ENCODE measurements at places on chromosomes 6 and 20.
A peak's percentile ranks its signal among the peaks of the same experiment; 100 is the strongest.

GRCh38 chr6:6091608-6092002 lies 84.9 kb upstream of the NRN1 start:
- DNase-seq = no peak

DNA sequence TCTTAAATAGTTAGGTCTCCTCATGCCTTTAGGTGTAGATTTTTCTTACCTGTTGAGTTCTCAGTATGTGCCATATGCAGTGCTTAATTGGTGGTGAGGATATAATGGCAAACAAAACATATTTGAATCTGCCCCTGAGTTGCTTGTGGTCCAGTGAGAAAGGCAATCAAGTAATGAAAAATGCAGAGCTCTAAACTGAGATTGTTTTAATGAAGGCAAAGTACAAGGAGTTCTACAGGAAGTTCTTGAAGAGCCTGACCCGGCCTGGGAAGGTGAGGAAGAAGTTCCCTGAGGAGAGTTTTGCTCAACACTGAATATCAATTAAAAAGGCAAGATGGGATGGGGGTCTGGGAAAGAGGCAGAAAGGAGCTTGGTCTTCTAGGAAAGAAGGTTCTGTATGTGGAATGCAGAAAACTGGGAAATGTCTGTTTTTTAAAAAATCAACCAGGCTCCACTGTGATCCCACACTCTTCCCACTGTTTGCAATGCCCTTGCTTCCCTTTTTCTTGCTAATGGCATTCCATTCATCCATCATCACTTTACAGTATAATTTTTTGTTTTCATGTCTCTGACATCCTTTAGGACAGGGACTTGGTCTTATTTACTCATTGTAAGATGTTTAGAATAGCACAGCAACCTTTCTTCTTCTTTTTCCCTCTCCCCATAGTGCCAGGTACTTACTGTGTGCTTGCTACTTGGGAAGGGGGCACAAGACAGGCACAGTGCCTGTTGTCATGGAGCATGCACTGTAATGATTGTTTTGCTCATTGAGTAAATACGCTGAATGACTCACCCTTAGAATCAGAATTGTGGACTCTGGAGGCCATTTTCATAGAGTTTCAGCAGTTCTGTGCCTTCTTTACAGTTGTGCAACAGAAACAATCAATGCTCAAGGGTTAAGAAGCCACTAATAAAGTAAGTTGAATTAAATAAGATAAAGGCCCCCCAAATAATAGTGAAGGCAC lies 64.3 kb downstream of the ANKS1A start:
- peak; percentile 20 for DNase-seq

DNA sequence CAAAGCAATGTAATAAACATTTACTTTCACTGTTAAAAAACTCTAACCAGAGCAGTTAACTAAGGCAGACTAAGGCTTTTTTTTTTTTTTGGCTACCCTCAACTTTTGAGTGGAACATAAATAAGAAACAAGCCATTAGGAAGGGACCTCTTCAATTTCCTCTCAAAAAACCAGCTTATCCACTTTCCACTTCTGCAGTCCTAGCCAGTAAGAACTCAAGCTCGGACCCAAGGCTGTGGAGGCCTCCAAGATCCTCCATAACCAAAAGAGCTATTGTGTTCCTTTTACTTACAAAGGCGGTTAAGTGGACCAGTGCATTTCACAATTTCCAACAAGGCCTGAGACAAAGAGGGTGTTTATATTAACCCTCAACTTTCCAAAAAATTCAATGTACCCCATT lies 5.3 kb downstream of the KCNK5 start:
- peak; percentile 49 for DNase-seq

- DNase-seq = no peak
Measured at GRCh38 chr20:51876313-51876940, 74.1 kb upstream of the SALL4 start.

- no peak for DNase-seq
Measured at GRCh38 chr6:24329451-24329850, 28.4 kb downstream of the DCDC2 start.

GRCh38 chr6:109466212-109466923 lies 10.8 kb upstream of the MICAL1 start:
- no peak for DNase-seq

DNA sequence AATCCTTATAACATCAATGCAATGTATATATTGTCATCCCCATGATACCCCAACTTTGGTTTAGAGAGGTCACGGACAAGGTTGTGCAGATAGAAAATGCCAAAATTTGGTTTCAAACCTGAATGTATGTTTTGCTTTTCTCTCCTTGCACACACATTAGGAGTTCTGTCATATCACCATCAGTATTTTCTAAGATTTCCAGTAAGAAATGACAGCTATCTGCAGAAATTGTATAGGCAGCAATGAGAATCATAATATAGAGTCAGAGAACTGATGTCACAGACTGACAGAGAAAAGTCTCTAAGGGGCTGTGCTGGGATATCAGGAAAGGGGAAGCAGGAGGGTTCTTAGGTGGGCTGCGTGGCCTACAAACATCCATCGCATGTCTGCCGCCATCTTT lies 140.0 kb downstream of the AKAP7 start:
- DNase-seq = no peak

GRCh38 chr6:15287670-15288375 lies 42.0 kb downstream of the JARID2 start:
- peak; percentile 86 for DNase-seq

DNA sequence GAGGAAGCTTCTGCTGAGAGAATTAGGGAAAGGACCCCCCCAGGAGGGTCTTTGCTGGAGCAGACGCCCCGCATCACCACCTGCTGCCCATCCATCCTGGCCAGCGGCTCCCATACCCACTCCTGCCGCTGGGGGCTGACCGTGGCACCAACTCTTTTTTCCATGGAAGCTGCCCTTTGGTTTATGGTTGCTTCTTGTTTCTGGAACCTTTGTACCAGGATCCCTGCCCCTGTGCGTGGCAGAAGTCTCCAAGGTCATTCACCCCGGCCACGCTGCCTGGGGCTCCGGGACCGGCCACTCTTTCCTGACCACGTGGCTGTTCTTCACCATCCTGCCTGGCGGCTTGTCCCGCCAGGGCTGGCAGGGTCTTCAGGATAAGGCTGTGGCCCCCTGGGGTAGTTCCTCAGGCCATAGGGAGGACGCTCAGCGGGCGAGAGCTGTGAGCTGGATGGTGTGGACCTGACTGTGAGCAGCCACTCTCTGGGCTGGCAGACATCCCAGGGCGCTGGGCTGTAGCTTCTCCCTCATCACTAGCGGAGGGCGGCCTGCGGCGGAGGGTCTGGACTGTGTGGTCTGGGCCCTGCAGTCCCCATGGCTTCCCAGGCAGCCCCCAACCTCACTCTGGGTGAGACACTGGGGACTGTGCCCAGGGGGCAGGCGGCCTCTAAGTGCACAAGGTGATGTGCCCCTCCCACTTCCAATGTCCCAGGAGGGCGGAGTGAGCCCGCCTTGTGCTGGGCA lies 22.8 kb upstream of the RBBP8NL start:
- no peak for DNase-seq

DNA sequence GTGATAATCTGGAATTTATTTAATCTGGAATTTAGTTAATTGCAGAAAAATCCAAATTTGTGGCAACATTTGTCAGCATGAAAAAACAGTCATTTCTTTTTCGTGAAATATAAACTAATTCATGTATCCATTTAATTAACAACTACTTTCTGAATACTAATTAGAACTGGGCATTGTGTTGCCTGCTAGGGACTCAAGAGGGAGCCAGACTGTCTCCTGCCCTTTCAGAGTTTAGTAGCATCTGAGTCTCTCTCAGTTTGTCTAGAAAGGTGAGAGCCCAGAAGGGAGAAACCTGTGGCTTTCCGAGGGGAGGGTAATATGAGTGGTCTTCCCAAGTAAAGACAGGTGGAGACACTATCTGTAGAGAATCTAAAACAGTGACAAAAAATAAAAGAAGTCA lies 210.9 kb upstream of the HDDC2 start:
- DNase-seq = peak; percentile 27

DNA sequence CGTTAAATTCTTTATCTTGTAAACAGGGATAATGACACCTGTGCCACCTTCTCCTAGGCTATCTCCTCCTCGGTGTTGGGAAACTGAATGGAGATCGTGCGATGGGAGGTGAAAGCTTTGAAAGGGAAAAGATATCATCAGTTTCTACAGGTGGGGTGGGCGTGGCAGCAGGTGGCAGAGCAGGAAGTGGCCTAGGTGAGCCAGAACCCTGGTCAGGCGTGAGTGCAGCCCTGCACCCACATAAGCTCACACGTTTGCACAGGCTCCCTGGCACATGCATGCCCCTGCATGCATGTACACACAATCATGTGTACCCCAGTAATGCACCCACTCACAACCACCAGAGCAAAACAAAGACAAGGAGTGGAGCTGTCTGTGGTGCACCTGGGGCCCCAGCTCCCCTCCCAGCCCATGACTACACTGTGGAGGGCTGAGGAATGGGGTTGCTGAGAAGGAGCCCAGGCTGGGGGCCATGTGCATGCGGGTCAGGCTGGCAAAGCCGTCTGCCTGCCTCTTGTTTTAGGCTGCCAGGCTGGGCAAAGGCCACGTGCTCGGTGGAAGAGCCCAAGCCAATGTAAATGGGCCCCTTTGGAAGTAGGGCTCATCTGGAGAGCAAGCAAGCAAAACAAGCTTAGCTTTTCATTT lies 61.5 kb downstream of the TFAP2C start:
- DNase-seq = no peak

DNA sequence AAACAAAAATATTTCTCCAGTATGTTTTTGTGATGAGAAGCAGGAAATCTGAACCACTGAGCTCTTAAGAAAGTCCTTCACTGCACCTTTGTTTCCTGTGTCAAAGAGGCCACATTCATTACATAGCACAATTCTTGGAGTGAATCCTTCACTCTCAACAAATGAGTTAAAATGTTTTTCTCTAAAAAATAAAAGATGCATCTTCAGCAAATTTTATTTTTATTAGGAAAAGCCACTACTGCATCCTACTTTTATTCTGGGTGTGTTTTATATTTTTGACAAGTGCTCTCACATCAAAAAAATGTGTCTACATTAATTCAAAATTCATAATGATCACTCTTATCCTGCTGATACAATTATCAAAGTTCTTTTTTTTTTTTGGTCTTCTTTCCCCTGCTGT lies 76.3 kb downstream of the PLCB4 start:
- DNase-seq = no peak

DNA sequence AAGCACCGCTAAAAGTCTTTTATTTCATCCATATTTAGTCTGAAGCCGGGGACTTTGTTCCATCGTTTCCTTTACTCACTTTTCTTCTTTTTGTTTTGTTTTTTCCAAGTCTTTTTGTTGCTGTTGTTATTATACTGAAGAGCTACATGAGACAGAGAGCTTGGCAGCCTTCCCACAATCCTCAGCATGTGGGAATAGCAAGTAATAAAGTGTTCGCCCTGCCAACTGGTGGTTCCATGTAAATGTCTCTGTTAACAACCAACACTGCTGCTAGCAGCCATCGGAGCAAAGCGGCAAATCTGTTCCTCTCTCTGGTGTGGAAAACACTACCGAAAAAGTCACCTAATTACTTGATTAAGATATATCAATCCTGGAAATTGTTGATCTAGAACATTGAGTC lies 437.8 kb upstream of the ID4 start:
- no peak for DNase-seq

- DNase-seq = no peak
Measured at GRCh38 chr20:31908424-31908823, 38.0 kb downstream of the TTLL9 start.

GRCh38 chr6:134447423-134447822 lies 129.5 kb upstream of the SGK1 start:
- DNase-seq = no peak

DNA sequence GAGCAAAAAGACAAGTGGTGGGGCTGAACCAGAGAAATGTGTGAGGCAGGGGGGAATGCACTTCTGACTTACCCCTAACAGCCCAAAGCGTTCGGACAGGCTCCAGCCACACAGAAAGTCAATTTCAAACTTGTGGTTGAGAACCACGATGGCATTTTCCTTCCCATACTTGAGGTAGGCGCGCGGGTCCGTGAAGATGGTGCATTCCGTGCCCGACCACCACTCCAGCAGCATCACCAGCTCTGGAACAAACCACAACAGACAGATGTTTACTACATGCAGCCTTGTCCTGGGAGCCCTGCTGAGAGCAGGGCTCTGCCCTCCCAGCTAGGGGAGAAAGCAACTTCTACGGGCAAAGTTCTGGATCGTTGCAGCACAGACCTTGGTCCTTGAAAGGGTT lies 107.7 kb downstream of the AGPAT4 start:
- no peak for DNase-seq

GRCh38 chr6:106413016-106413415 lies 52.5 kb downstream of the CRYBG1 start:
- no peak for DNase-seq

- DNase-seq = no peak
Measured at GRCh38 chr20:40081653-40082052, 607.4 kb downstream of the MAFB start.

- no peak for DNase-seq
Measured at GRCh38 chr6:148240461-148240840, 102.2 kb upstream of the SASH1 start.
